Stimulated activated CD4-positive, alpha-beta T cell treated with anti-CD3 and anti-CD28 coated beads, Interleukin-12 subunit alpha, Interleukin-12 subunit beta, amount 100 ng/mL, for 4 hours (primary cell): ENCODE measurements at places on chromosomes 6 and 20.

GRCh38 chr20:21342656-21343345, 39.7 kb downstream of the XRN2 start:
- DNase-seq: no peak

DNA sequence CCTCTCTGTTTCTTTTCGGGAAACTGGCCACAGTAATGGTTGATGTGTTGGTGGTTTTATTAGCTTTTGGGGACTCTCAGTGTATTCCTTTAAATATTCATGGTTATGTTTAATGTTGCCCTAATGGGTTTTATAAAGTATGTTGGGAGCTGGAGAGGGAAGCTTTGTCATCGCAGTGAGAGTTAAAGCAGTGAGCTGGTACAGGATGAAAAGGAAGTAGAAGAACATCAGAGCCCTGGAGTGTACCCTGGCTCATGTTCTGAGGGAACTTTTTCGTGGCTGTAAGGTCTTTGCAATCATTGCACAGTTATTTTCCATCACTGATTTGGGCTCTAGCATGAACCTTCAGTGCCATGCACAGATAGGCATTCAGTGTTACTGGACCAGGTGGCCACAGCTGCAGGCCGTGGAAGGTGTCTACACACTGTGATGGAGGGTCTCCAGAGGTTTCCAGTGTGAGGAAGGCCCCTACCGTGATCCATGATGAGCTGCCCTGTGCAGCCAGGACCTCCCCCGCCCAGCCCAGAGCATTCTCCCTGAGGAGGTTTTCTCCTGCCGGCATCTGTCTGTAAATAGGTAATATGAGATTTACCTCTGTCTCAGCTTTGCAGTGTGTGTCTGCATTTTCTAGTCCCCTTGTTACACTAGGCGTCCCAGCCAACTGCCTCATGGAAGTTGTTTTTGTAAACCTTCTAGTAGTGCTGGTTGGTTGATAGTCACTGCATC, 22.4 kb upstream of the TMEM217 start:
- DNase-seq: no peak

DNA sequence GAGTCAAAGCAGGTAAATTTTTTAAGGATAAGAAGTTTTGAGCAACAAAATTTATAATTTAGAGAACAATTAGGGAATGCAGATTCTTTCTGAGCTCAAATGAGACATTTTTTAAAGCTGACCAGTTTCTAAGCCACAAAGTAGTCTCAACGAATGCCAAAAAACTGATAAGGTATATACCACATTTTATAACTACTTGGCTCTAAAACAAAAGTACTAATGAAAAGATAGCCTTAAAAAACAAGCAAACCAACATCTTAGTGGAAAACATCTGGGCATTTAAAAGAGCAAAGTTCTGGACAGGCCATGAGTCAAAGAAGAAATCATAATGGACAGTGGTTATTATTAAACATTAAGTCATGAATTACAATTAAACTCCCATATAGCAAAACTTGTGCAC, 23.2 kb upstream of the RNF146 start:
- DNase-seq: no peak

GRCh38 chr20:6606651-6607050, 160.8 kb upstream of the BMP2 start:
- DNase-seq: no peak

DNA sequence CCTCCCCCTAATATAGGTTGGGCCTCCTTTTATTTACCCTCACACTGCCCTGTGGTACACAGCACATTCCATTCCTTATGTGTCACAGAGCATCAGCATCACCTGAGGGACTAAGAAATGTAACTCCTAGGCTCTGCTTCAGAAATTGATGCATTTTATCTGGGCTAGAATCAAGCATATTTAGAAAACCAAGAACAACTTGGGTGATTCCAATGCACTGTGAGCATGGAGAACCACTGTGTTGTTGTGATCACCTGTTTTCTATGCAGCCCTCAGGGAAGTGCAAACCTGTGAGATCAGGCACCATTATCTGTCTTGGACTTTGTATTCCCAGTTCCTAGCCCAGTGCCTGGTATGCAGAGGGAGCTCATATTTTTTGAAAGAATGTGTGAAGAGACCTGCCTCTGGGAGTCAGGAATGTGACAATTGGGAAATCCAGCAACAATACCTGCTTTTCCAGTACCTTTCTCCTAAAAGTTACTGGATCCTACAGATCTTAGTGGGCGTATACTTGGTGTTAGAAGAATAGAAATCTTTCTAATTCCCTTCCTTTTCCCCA, 7.0 kb downstream of the KAT14 start:
- DNase-seq: no peak

DNA sequence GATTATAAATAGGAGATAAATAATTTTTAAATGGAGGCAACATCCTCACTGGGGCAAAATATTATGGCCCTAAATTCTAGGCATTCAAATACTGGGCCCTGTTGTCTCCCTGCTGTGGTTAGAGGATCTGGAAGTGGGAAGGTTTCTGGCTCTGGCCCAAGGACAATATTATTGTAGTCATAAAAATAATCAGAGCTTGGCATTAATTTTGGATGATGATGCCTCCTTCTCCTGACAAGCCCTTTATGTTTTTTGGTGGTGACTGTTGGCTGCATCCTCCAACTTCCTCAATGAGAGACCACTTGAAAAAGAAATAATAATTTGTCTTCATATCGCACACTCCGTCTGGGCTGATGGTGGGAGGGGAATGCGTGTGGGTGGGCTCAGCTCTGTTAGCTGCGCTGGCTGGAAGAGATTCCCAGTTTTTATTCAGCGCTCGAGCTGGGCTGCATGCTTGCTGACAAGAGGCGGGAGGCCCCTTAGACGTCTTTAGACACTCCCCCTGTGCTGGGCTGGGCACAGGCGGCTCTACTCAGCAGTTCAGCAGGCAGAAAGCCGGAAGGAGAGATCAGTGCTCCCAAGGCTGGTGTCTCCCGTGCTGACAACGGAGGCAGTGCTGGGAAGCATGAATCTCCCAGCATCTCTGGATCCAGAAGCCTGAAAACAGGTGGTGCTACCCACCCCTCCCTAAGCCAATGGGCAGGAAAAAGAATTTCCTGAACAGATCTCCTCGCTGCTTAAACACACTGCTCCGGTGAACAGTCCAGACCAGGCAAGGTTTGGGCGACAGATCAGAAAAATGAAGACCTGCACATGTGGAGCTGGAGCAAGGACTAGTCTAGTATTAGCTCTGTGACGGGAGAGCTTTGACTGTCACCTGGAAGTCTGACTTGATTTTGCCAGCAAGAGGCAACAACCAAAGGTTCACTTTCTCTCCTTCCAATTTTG, 97.7 kb downstream of the SYCP2 start:
- no peak for DNase-seq

GRCh38 chr6:26252077-26252472, 112.9 kb upstream of the BTN3A2 start:
- no peak for DNase-seq

DNA sequence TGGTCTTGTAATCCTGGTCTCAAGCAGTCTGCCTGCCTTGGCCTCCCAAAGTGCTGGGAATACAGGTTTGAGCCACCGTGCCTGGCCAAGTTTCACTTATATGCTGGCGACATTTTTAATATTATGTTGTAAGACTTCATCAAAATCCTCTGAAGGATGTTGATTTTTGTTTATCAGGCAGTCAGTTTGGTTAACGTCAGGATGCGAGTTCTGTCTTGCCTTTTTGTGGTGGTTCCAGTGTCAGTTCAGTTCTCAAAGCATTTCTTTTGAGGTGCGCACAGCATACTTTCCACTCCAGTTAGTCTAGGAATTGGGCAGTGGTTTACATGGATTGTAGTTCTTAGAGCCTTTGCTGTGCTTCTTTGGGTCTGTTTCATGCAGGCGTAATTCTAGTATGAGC, 24.9 kb downstream of the SCAF8 start:
- no peak for DNase-seq

GRCh38 chr6:158313989-158314388, 1.7 kb downstream of the TULP4 start:
- no peak for DNase-seq

DNA sequence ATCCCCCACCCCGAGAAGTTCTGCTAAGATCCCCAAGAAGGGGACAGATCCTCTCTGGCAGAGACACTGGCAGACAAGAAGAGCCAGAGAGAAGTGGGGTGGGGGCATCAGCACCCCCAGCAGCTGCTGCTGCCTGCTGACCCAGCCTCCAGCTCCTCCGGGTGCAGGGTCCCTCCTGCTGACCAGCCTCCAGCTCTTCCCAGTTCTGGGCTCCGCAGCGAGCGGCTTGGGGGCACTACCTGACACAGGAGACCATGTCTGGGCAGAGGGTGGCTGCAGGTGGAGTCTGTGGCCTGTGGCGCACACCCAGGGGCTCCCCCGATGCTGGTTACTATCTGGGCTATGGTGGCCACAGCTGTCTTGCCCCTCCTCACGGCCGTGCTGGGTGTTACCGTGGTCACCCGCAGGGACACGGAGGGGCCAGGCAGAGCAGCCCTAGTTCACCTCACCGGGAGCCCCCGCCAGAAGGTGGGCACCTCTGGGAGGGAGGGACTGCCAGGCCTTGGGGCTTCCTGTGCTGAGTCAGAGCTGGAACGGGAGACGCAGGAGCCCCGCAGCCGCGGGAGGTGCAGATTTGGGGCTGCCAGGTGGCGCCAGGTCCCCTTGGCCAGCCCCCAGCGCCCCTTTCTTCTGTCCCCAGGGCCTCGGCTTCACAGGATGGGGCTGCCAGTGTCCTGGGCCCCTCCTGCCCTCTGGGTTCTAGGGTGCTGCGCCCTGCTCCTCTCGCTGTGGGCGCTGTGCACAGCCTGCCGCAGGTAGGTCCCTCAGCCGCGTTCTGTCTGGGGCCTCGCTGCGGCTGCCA, 630 bp downstream of the LIME1 start:
- DNase-seq: no peak

- no peak for DNase-seq
Observed at GRCh38 chr6:97841763-97842162, 558.7 kb upstream of the MMS22L start.

DNA sequence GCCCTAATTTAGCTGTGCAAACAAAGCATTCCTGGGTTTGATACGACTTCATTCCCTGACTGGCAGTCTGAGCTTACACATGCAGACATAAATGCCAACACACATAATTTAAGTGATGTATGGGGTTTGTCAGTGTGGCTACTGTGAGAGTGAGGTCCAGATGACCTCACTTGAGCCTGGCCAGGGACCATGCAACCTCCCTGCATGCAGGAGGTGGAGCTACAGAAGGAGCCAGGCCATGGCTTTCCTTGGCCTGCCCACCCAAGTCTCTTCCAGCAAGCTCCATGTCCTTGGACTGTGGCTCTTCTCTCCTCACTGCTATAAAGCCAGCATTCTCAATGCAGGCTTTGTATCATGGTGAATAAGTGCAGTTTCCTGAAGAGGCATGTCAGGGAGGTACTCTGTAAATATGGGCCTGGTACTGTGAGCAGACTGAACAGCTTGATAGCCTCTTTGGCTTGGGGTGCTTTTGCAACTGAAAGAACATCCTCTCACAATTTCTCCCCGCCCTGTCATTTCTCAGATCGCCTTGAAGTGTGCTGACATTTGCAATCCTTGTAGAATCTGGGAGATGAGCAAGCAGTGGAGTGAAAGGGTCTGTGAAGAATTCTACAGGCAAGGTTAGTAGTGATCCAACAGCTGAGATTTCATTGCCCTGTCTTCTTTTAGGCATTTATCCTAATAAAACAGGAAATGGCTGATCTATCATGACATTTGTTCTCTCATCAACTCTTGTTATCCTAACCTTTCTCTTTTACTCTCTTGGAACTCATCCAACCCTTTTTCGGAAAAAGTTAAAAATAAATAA, 69.2 kb downstream of the MTFR2 start:
- no peak for DNase-seq

DNA sequence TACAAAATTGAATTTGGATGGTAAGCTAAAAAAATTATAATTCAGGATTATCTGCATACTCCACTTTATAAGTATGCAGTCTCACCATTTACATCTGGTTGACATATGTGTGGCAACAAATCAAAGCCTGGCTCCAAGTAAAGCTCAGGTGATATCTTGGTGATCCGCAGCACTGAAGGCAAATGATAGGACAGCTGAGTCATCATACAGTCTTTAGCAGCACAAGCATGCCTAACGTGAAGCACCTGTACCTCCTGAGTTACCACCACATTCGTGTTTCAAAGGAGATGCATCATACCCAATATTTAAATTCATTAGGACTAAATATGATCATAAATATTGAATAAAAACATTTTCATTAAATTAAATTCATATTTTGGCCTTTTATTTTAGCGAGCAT, 11.8 kb upstream of the STX11 start:
- no peak for DNase-seq

GRCh38 chr20:18805881-18806280, 7.7 kb upstream of the SCP2D1 start:
- no peak for DNase-seq

GRCh38 chr6:56540232-56541029, 102.3 kb downstream of the DST start:
- DNase-seq: no peak

DNA sequence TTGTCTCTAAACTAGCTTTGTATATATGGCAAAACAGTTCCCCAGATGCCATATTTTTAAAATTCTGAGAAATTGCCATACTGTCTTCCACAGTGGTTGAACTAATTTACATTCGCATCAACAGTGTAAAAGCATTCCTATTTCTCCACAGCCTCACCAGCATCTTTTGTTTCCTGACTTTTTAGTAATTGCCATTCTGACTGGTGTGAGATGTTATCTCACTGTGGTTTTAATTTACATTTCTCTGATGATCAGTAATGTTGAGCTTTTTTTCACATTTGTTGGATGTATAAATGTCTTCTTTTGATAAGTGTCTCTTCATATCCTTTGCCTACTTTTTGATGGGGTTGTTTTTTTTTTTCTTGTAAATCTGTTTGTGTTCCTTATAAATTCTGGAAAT, 1222.7 kb upstream of the CITED2 start:
- DNase-seq: no peak

DNA sequence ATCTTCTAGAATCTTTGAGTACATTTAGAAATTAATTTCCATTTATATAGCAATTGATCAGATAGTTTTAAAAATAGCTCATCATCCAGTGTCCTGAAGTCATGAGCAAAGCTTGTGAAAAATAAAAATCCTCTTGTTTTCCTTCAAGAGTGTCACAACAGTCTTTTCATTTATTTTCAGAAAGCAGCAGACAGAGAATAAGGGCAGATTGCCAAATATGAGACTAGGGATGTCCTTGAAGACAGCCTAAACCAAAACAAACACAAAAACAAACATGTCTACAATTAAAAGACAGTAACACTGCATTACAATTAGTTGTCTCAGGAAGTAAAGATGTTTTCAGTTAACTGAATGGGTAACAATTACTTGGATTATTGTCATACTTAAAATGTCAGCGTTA, 682.8 kb downstream of the TFAP2A start:
- DNase-seq: no peak

DNA sequence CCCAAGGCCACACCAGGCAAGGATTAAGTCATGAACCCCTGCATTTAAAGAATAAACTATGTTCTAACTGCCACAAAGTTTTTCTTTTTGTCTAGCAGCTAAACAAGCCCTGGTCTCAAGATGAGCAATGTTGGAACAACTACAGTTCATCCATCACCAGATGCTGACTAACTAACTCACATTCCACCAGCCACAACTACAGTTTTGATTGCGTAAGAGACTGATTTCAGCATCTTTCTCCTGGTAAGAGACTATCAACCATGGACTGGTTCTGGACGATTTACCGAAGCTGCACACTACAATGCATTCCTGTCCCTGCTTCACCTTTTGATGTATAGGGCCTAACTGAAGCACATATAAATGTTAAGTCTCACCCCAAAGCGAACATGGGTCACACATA, 43.0 kb downstream of the F13A1 start:
- DNase-seq: no peak
